ENCODE measurements at places on chromosomes 12 and 14.

GRCh38 chr12:40684986-40685385 lies 7.3 kb upstream of the CNTN1 start:
- no peak for DNase-seq

DNA sequence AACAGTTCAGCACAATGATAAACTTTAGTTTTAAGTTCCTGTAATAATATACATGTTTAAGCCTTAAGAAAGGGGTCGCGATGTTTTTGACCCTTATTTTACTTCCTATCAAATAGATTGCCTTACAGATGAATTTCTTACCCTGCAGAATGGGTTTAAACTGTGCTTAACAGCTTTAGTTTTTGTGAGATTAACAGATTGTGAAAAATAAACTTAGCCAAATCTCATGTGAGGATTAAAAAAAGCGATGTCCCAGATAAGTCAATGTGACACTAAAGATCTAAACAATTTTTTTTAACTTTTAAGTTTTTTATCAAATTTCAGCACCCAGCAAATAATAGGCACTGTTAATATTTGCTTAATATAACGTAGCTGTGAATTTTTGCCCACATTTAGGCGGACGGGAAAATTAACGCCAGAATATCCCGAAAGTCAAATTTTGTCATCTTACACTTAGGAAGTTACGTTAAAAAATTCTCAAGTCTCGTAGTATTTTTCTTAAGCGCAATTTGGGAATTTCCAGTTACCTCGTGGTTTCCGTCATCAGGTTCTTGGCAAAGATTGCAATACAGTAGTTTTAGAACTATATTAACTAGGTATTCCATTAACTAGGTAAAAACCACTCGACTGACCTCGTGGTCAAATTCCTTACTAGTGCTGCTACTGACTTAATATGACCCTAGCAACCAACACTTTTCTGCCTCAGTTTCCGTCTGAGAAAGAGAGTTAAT lies 1.2 kb downstream of the HNRNPC start:
- no peak for DNase-seq

DNA sequence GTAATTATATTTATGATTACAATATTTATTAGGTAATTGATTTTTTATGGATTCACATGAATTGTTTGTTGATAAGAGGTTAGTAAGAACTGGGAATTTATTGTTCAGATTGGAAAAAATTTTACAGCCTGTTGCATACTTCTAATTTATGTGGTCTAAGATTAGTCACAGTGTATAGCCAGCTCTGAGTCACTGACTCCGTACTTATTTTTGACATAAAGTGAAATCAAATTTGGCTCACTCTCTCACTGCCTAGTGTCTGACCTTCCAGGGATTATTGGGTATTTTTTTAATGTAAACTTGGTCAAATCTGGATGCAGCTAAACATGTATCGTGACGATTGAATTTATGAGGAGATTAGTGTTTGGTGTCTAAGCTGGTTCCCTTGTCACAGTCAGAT lies 109.3 kb downstream of the PTPRQ start:
- DNase-seq, result peak; percentile 68

DNA sequence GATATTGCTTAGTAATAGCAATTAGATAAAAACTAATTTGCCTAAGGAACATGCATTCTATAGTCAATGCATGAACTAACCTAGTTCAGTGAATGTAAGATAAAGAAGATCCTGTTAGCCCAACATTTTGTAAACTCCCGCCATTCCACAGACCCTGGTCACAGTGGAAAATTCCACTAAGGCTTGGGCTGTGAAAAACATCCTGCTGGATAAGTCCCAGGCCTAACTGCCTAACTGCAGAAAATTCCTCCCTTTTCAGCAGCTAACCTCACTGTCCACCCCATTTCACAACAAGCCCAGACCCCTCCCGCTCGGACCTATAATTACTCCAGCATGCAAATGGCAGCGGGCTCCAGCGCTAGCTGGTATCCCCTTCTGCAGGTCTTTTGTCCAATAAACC lies 97.9 kb upstream of the GARIN6 start:
- no peak for DNase-seq

- DNase-seq, result no peak
Observed at GRCh38 chr14:95527387-95528002, 7.4 kb upstream of the GLRX5 start.

GRCh38 chr14:64681796-64682710 lies 22.2 kb upstream of the PLEKHG3 start:
- DNase-seq, result peak; percentile 77

DNA sequence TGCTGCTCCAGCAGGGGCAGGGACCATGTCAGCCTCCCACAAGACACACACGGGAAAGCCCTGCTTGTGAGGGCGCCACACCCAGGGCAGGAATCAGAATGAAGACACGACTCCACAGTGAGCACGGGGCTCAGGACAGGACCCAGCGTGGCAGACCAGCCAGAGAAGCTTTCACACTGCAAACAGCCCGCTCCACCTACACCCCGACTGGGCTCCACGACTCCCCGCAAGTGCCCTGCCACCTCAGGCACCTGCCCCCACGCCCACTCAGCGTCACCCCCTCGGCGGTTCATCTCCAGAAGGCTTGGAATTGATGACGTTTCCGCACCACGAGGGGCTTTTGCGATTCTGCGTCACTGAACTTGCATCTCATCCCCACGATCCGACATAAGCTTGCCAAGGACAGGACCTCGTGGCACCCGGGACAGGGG lies 91.1 kb downstream of the FBXL14 start:
- no peak for DNase-seq

GRCh38 chr14:104237651-104238423 lies 99.5 kb downstream of the KIF26A start:
- DNase-seq, result no peak

DNA sequence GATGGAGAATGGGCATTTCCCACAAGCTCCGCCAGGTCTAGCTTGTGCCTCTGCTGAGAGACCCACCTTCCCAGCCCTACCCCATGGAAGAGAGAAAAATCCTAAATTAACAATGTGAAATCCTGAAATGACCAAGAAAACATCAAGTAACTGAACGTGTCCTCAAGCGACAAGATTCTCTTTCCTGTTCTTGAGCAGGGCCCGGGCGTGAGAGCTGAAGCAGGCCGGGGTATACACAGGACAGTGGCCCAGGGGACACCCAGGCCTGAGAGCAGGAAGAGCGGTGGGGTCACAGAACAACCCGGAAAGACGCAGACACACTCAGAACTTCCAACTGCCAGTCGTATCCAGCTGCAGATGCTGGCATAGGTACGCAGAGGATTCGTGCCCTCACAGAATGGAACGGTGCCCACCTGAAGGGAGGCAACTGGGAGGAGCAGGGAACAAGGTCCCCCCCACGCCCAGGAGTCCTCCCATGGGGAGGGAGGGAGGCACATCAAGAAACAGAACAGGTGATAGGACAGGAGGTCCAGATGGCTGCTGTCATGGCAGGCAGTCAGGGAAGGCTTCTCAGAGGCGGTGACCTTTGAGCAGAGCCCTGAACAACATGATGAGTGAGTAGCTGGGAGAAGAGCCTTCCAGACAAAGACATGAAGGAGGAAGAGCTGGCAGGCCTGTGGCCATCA lies 9.1 kb downstream of the RIMBP2 start:
- no peak for DNase-seq

DNA sequence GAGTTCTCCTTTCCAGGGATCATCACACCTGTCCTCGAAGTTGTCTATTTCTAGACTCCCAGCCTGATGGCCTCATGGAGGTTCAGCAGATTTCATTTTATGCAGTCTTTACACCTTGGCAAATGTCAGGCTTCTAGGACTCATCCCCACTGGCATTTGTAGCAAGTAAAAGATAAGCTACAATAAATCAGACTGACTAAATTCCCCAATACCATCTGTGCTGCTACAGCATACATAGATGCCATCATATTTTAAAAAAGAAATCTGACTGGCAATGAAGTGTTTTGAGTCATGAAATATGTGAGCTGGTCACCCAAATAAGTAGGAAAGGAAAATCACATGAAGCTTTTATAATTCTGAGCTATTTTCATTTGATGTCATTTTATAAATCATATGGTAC lies 55.3 kb downstream of the KCNC2 start:
- DNase-seq, result no peak

- DNase-seq, result no peak
Observed at GRCh38 chr12:113088971-113089756, 32.6 kb downstream of the DTX1 start.

- no peak for DNase-seq
Observed at GRCh38 chr12:6638305-6638704, 2.5 kb upstream of the LPAR5 start.

- peak; percentile 35 for DNase-seq
Observed at GRCh38 chr12:121145221-121145620, 12.5 kb downstream of the P2RX7 start.

DNA sequence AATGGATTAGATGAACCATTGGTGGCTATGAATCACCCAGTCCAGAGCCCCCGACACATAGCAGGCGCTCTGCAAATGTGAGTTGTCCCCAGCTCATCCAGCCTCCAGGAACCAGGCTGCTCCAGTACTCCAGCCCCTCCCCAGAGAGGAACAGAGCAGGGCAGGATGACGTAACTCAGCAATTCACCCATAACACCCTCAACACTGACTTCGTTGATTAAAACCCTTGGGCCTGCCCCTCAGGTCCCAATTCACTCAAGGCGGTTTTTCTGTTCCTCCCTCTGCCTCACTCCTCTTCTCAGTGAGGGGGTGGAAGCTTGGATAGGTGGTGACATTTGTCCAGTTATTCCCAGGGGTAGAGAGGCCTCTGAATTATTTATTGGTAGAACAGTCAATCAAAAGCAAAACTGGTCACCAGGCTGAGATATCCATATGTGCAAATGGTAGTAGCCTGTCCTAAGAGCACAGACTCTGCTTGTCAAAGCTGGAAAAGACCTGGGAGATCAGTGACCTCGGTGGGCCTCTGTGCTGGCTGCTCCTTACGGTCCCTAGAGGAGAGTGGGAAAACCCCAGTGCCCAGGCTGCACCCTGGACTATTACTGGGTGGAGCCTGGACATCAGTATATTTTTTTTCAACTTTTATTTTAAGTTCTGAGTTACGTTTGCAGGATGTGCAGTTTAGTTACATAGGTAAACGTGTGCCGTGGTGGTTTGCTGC lies 97.0 kb downstream of the CMKLR1 start:
- DNase-seq, result no peak

DNA sequence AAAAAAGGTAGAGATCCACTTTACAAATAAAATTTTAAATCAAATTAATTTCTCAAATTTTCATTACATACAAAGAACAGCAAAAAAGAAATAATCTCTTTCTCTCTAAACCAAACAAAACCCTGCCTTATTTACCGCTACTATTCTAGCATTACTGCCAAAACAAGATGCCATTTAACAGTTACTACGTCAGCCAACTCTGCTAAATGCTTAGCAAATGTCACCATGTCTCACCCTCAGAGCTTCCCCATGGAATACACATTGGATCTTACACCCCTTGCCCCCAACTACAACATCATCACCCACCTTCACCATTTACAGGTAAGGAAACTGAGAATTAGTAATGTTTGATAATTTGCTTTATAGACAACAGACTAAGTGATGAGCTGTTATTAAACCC lies 23.0 kb upstream of the NR2C1 start:
- DNase-seq, result no peak

- no peak for DNase-seq
Observed at GRCh38 chr12:24814379-24815113, 134.4 kb downstream of the BCAT1 start.

- no peak for DNase-seq
Observed at GRCh38 chr12:132477703-132478432, 12.1 kb upstream of the FBRSL1 start.

GRCh38 chr12:101763246-101763931 lies 24.1 kb upstream of the SYCP3 start:
- no peak for DNase-seq

GRCh38 chr12:14395074-14395778 lies 29.7 kb downstream of the ATF7IP start:
- DNase-seq, result no peak

DNA sequence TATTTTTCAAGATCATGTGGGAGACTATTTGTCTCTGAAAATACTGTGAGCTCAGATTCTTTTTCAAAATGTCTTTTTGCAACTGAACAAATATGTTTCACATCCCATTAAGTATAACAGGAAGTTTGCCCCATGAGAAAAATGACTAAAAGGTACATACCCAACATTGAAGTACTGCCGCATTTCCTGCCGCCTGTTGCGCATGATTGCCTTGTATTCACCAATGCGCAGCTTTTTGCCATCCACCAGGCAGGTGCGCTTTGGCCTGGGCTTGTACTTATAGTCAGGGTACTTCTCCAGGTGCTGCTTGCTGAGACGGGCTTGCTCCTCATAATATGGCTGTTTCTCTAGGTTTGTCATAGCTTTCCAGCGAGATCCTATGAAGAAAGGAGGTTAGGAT lies 413.2 kb downstream of the SOX5 start:
- no peak for DNase-seq

- DNase-seq, result no peak
Observed at GRCh38 chr14:28077021-28077420, 689.6 kb upstream of the FOXG1 start.

GRCh38 chr12:51234530-51234929 lies 4.1 kb upstream of the DAZAP2 start:
- DNase-seq, result no peak

- DNase-seq, result no peak
Observed at GRCh38 chr12:117897372-117898161, 71.2 kb downstream of the KSR2 start.

DNA sequence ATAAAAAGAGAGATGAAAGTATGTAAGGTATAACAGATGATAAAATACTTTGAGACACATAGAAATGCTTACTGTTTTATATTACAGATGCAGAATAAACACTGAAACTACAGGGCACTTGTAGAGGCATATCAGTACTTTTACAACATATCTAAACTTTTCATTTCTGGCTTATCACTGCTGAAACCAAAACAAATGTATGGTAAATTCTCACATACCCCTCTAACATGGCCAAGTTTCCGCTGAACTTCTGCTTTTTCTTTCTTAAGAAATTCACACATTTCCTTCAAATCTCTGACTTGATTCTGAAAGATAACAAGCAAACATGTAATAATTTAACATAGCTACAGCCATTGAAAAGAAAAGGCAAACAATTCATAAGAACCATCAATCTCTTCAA lies 33.3 kb upstream of the C12orf50 start:
- DNase-seq, result no peak

DNA sequence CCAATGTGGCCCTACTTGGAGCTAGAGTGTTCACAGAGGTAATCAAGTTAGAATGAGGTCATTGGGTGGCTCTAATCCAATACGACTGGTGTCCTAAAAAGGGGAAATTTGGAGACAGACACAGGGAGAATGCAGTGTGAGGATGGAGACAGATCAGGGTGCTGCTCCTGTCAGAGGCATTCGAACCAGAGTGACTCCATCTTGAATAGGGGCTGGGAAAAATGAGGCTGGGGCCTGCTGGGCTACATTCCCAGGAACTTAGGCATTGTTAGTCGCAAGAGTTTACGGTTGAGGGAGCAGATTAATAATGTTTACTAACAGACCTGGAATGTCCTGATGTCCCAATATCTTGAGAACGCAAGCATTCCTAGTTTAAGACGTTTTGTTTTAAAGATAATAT lies 20.2 kb downstream of the TNFAIP2 start:
- no peak for DNase-seq
